ENCODE measurements at places on chromosomes 4 and X. TPM values are rescaled to one million over a fixed set of nuclear protein-coding genes. Genes with fewer than 3 reads are reported as not detected.

UTP3 gene
- total RNA-seq, result 28.0 TPM

NEUROG2 gene
- total RNA-seq, result 0.12 TPM

DNA sequence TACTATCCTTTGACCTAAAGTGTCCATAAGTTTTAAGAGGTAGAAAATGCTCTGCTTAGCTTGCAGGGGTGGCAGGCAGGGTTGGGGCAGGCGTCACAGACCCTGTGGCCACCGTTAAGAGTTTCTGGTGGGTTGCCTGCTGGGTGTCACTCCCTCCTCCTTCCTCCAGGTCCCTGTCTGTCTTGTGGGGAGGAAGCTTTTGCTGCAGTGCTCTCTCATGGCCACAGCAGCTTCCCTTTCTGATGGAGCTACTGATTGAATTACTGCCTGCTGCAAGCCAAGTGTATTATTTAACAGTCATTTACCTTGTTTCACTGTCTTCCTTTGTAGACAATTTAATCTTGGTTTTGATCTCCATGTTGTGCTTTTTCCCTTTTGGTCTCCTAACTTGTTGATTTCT, 384.6 kb downstream of the IDS start:
- H3K4me3 ChIP-seq, result no peak overlapping the region
- H3K27ac ChIP-seq, result no peak overlapping the region
- no peaks in the 10 kb centered on the region for H3K4me1 ChIP-seq
- no peak for DNase-seq
- H3K36me3 ChIP-seq, result no peaks in the 10 kb centered on the region

GRCh38 chr4:19260346-19260745, 991.4 kb upstream of the SLIT2 start:
- H3K27ac ChIP-seq, result no peak overlapping the region
- H3K4me3 ChIP-seq, result no peak overlapping the region
- H3K4me1 ChIP-seq, result no peaks in the 10 kb centered on the region
- no peak for DNase-seq
- H3K36me3 ChIP-seq, result no peaks in the 10 kb centered on the region

DNA sequence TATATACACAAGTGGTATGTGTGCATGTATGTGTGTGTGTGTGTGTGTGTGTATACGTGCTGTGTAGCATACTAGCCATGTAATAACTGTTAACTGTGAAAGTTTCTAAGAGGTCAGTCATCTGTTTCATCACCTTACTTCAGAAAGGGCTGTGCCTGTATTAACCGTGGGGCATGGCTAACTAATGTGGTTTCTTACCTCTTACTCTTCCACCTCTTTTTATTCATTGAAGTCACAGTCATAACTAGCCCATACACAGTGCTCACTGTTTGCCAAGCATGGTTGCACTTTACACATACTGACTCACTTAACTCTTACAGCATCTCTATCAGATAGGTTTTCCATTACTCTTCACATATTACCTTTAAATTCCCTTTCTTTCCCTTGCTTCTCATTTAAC, 23.7 kb upstream of the LRAT start:
- H3K4me3 ChIP-seq, result no peak overlapping the region
- no peak overlapping the region for H3K27ac ChIP-seq
- no peak for DNase-seq
- peaks cover 17% of the 10 kb centered on the region for H3K4me1 ChIP-seq
- H3K27me3 ChIP-seq, result peaks cover 11% of the 10 kb centered on the region

GRCh38 chrX:30654989-30655607, 1.9 kb downstream of the GK start:
- peak overlapping the region; percentile 16 for H3K4me3 ChIP-seq
- H3K36me3 ChIP-seq, result peaks cover 10% of the 10 kb centered on the region
- DNase-seq, result no peak
- no peak overlapping the region for H3K27ac ChIP-seq

DNA sequence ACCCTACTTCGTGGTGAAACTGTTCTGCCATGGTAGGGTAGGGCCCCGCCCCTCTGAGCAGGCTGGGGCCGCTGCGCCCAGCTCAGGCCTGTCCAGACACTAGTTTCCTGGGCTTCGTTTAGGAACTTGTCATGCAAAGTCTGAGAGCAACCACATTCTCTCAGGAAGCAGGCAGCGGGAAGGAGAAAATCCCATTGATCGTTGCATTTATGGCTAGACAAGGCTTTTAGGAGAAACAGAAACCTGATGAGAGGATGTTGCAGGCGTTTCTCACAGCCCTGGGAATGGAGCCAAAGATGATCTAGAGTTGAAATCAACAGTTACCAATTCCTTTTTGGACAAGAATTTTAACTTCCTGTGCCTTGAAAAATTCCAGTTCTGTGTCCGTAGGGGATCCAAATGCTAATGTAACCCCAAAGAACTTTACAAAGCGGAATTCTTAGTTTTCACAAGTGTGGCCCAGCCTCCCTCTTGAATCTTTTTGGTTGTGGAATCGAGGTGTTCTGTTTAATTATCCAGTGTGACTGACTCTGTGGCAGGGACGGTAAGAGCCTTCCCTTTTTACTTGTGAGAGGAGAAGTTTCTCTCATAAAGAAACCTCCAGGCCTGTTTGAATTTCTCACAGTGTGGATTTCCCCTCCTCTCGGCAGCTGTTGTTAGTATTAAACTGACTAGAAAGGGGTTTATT, 4.5 kb upstream of the CXCL9 start:
- H3K27ac ChIP-seq, result no peak overlapping the region
- peaks cover 8% of the 10 kb centered on the region for H3K36me3 ChIP-seq
- no peak for DNase-seq
- H3K4me1 ChIP-seq, result peaks cover 28% of the 10 kb centered on the region
- H3K4me3 ChIP-seq, result no peak overlapping the region

ERAS gene
- total RNA-seq, result not detected

AFF2 gene
- total RNA-seq, result 0.42 TPM

HSFX1 gene
- 0.61 TPM for total RNA-seq

TCEANC gene
- 4.7 TPM for total RNA-seq

DNA sequence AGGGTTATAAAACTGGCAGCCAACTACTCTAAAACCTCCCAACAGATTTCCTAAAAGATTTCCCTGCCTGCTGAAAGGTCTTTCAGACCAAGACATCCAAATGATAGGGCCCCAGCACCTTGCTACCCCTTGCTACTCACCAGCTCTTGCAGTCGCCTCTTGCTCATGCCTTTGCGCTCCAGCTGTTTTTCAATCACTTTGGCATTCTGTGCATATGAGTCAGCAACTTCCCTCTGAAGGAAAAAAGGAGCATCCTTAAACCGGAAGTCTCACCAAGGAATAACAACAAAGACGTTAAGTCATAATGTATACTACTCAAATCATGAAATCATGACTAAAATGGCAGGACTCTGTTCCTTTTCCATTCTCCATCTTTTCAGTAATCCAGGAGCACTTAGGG, 24.0 kb downstream of the STEEP1 start:
- H3K4me1 ChIP-seq, result peaks cover 2% of the 10 kb centered on the region
- no peaks in the 10 kb centered on the region for H3K27me3 ChIP-seq
- H3K4me3 ChIP-seq, result no peak overlapping the region
- peaks cover 14% of the 10 kb centered on the region for H3K36me3 ChIP-seq
- DNase-seq, result no peak

- no peaks in the 10 kb centered on the region for H3K27me3 ChIP-seq
- no peak overlapping the region for H3K4me3 ChIP-seq
- H3K27ac ChIP-seq, result peak overlapping the region; percentile 36
- DNase-seq, result no peak
- H3K4me1 ChIP-seq, result peaks cover 23% of the 10 kb centered on the region
These were observed 159.2 kb upstream of the NDST4 start for GRCh38 chr4:115272594-115272993.

AVPR2 gene
- total RNA-seq, result not detected

GRCh38 chr4:131613086-131613823, 1535.8 kb upstream of the PCDH10 start:
- H3K36me3 ChIP-seq, result no peaks in the 10 kb centered on the region
- no peaks in the 10 kb centered on the region for H3K27me3 ChIP-seq
- no peaks in the 10 kb centered on the region for H3K4me1 ChIP-seq
- no peak overlapping the region for H3K4me3 ChIP-seq
- H3K27ac ChIP-seq, result no peak overlapping the region
- DNase-seq, result no peak

GRCh38 chr4:173280998-173281397, 53.2 kb downstream of the HMGB2 start:
- no peaks in the 10 kb centered on the region for H3K27me3 ChIP-seq
- peaks cover 11% of the 10 kb centered on the region for H3K36me3 ChIP-seq
- H3K27ac ChIP-seq, result no peak overlapping the region
- no peak overlapping the region for H3K4me3 ChIP-seq
- H3K4me1 ChIP-seq, result no peaks in the 10 kb centered on the region

DNA sequence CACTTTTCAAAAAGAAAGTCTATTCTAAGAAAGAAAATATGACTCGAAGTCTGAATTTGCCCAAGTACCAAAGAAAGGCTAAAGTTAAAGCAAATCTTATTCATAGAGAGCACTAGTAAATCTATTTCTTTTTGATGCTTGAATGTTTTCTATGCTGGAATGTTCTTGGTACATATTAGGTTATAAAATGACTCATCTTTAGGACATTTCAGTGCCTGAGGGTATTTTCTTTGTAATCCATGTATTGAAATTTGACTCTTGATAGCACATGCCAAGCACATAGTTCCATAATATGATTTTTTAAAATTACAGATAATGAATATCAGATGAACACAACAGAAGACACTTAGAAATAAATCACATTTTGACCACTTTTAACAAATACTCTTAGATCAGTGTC, 232.8 kb downstream of the TRIML1 start:
- no peak for DNase-seq
- H3K4me3 ChIP-seq, result no peak overlapping the region
- H3K27ac ChIP-seq, result no peak overlapping the region

GRCh38 chr4:173185847-173186510, 17.4 kb downstream of the GALNT7 start:
- no peak overlapping the region for H3K4me3 ChIP-seq
- H3K4me1 ChIP-seq, result peaks cover 14% of the 10 kb centered on the region
- no peak for DNase-seq
- no peak overlapping the region for H3K27ac ChIP-seq
- no peaks in the 10 kb centered on the region for H3K27me3 ChIP-seq
- peaks cover 4% of the 10 kb centered on the region for H3K36me3 ChIP-seq

FAM241A gene
- total RNA-seq, result 2.3 TPM

GRCh38 chrX:109537324-109537665, 651 bp downstream of the NXT2 start:
- peaks cover 6% of the 10 kb centered on the region for H3K27me3 ChIP-seq
- no peak for DNase-seq
- peak overlapping the region; percentile 92 for H3K4me3 ChIP-seq
- peak overlapping the region; percentile 98 for H3K27ac ChIP-seq

RAB9B gene
- total RNA-seq, result 0.26 TPM

ASB9 gene
- total RNA-seq, result 0.49 TPM

DNA sequence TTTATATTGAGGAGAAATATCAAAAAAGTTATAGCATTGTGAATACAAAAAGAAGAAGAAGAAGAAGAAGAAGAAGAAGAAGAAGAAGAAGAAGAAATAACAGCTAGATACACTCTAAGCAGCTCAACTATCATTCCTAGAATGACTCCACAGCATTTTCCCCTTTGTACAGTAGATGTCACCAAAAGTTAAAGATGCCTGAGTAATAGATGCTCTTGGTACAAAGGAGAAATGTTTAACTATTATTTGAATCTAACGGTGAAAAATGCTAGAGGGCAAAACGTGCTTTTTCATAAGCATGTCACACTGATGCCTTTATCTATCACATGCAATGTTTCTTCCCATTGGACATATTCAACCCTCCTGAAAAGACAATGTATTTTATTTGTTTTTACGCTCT, 178.4 kb upstream of the GPRIN3 start:
- no peak overlapping the region for H3K27ac ChIP-seq
- peaks cover 3% of the 10 kb centered on the region for H3K27me3 ChIP-seq
- no peaks in the 10 kb centered on the region for H3K4me1 ChIP-seq

DNA sequence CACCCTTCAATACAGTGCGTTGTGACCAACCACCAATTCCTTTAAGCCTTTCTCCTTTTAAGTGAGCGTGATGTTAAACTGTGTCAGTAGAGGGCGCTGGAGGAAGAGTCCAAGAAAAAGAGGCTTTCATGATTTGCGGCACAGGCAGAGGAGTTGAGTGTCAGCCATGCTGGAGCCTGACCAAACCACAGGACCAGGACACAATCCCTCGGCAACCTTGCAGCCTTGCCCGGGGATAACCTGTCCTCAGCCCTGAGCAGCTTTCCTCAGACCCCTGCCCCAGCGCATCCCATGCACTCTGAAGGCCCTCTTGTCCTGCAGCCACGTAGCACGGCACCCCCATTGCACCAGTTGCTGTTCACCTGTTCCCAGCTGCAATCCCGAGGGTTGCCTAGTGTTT, 53.5 kb upstream of the SMIM31 start:
- H3K36me3 ChIP-seq, result no peaks in the 10 kb centered on the region
- H3K4me1 ChIP-seq, result peaks cover 3% of the 10 kb centered on the region

TRPC5OS gene
- total RNA-seq, result not detected

ITIH6 gene
- not detected for total RNA-seq

GRCh38 chrX:149372866-149373265, 132.2 kb downstream of the IDS start:
- no peaks in the 10 kb centered on the region for H3K36me3 ChIP-seq
- H3K4me3 ChIP-seq, result no peak overlapping the region
- H3K4me1 ChIP-seq, result no peaks in the 10 kb centered on the region
- no peak overlapping the region for H3K27ac ChIP-seq
- DNase-seq, result no peak

- no peaks in the 10 kb centered on the region for H3K36me3 ChIP-seq
- H3K27me3 ChIP-seq, result no peaks in the 10 kb centered on the region
- no peak overlapping the region for H3K27ac ChIP-seq
These were observed 80.0 kb upstream of the SLC34A2 start for GRCh38 chr4:25575611-25576010.

DNA sequence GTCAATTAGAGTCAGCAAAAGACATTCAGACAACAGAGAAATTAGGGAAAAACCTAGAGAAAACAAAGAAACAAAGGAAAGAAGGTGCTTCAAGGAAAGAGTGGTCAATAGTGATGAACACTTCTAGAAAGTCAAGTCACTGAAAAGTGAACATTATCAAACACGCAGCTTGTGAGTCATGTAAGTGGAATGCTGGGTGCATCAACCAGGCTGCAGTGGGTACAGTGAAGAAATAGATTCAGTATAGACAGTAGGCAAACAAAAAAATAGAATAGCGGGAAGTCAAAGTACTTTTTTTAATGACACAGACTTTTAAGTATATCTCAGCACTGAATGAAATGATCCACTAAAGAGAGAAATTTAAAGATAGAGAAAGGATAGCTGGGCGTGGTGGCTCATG, 245.8 kb downstream of the ARHGAP24 start:
- H3K36me3 ChIP-seq, result no peaks in the 10 kb centered on the region
- no peak overlapping the region for H3K4me3 ChIP-seq
- H3K27me3 ChIP-seq, result no peaks in the 10 kb centered on the region
- H3K4me1 ChIP-seq, result no peaks in the 10 kb centered on the region
- H3K27ac ChIP-seq, result no peak overlapping the region

DNA sequence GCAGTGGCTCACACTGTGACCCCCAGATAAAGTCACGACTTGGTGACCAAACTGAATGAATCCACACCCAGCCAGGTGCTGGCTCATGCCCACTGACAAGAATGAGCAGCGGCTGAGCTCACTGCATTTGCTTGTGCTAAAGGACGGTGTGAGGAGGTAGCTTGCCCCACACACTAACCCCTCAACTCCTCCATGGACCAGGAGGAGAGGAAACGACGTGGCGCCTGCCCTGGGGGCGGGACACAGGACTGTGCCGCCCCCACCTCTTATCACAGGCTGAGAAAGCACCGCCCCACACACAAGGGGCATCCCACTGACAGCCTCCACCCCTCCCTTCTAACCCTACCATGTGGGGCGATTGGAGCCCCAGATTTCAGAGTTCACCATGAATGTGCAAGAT, 43.0 kb downstream of the ZFYVE28 start:
- peaks cover 10% of the 10 kb centered on the region for H3K36me3 ChIP-seq
- no peak for DNase-seq
- no peaks in the 10 kb centered on the region for H3K27me3 ChIP-seq
- no peaks in the 10 kb centered on the region for H3K4me1 ChIP-seq

GRCh38 chr4:123106747-123107146, 184.3 kb upstream of the NUDT6 start:
- DNase-seq, result no peak
- no peaks in the 10 kb centered on the region for H3K27me3 ChIP-seq
- peaks cover 1% of the 10 kb centered on the region for H3K4me1 ChIP-seq
- H3K27ac ChIP-seq, result no peak overlapping the region
- no peak overlapping the region for H3K4me3 ChIP-seq

CTAG2 gene
- total RNA-seq, result 31.6 TPM

All from activated CD8-positive, alpha-beta memory T cell treated with anti-CD3 and anti-CD28 coated beads, Interleukin-2, amount 10 ng/mL, durations not matched to agents 7 days and 5 days (primary cell).